ENCODE measurements at places on chromosomes 6 and 20.

GRCh38 chr6:98532004-98532403, 302.4 kb upstream of the POU3F2 start:
- no peak for DNase-seq

GRCh38 chr20:59598625-59599310, 5.6 kb upstream of the PHACTR3 start:
- DNase-seq, result no peak

- no peak for DNase-seq
These were observed 622.2 kb upstream of the MANEA start for GRCh38 chr6:94955156-94955555.

- no peak for DNase-seq
These were observed 16.2 kb downstream of the USP49 start for GRCh38 chr6:41878961-41879405.

GRCh38 chr6:336159-337114, 44.1 kb downstream of the DUSP22 start:
- DNase-seq, result no peak

DNA sequence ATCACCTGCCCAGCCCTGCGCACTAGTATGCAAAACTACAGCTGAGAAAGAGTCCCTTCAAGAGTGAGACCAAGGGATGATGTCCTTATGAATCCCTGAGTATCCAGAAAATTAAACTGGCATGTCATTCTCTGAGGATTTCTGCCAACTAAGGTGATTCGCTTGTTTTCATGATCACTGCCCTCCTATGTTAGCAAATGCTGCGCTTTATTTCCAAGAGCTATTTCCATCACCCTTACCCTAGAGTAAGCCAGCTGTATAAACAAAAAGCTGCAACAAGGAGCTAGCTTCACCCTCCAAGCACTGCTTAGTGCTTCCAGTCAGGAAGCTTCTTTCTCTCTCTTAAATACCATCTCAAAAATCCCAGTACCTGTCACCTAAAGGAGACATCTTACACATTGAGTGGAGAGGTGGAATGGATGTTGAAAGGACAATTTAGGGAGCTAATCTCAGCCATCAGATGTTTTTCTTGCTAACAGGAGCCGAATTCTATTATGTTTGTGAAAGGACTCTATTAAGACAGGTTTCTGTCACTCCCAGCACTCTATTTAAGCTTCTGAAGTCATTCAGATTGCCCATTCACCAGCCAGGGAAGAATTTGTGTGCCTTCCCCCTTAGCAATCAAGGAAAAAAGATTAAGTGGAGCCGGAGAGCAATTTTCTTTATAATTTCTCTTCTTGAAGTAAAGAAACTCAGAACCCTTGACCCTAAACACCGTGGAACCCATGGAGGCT, 322.2 kb downstream of the NRN1 start:
- no peak for DNase-seq

DNA sequence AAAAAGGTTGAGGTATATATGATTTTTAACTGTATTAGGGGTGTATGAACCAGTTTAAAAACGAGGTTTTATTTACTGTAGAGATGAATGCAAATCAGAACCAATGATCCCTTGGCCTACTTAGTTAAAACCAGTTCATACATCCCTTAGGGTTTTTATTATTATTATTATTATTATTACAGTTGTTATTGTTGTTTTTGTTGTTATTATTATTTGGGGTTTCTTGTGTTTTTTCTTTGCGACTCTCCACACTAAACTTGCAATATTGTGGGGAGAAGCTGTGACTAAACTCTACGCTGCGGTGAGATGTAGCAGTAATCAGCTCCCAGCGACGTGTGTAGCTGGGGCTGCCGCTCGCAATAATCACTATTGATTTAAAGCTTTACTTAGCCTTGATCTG, 62.2 kb downstream of the SSR1 start:
- DNase-seq, result no peak

- no peak for DNase-seq
These were observed 21.4 kb upstream of the RBBP8NL start for GRCh38 chr20:62448788-62449187.

- no peak for DNase-seq
These were observed 5.8 kb downstream of the TUBB start for GRCh38 chr6:30725713-30726505.

DNA sequence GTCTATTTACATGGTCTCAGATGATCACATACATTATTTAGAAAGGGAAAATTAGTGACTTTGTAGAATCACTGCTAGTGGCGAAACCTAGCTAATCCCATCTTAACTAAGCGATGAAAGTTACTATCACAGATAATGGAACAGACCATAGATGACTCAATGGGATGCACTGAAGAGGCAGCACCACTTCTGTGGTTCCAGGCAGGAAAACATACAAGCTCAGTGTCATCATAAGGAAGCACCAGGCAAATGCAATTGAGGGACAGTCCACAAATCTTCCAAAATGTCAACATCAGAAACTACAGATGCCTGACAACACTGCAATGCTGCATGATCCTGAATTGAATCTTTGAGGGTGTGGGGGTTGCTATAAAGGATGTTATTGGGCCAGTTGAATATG, 15.9 kb upstream of the SNAI1 start:
- no peak for DNase-seq

GRCh38 chr6:119182875-119183274, 104.4 kb upstream of the FAM184A start:
- no peak for DNase-seq

GRCh38 chr20:64146301-64146935, 17.8 kb upstream of the MYT1 start:
- DNase-seq, result no peak
